HCEC 1CT (cell line): ENCODE measurements at places on chromosomes 12 and 14.
A peak's percentile ranks its signal among the peaks of the same experiment; 100 is the strongest.

- no peak for DNase-seq
Observed at GRCh38 chr12:114623737-114624136, 60.2 kb downstream of the TBX3 start.

GRCh38 chr12:109518820-109519665 lies 41.6 kb downstream of the UBE3B start:
- DNase-seq, result peak; percentile 81

DNA sequence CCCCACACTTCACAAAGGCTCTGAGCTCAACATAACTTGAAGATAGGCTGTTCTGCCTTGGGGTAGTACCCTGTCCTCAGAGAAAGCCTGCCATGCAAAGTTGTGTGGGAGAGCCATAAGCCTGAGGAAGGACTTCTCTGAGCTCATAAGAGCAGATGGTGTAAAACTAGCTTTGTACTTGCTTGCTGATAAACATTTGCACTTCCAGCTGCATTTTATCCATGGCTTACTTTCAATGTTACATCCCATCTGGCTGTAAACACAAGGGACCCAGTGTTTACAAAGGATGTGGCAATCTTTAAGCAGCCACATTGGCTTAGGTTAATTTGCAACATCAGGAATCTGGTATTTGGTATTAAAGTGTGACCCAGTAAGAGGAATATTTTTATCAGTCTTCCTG lies 258.1 kb downstream of the IPO8 start:
- DNase-seq, result peak; percentile 75

DNA sequence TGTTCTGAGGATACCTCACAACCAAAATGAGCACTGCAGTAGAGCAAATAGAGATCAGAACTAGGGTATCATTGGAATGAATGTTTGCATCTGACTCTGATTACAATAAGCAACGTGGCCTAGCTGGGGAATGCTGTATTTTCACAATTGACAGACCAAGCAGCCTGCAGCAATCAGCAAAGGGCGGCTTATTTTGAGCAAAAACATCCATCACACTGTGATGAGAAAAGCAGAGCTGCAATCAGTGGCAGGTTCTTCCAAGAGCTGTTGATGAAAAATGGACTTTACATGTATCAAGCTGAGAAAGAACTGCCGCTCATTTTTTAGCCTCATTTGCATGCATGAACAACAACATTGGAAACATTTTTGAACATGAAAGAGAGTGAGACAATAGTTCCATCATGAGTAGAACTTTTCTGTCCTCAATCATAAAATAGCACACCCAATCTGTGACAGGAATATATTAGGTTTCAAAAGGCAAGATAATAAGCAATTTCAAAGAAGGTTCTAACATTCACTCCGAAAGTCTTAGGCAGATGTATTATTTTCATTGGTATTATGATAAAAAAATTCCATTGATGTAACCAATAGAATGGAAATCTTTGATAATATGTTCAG lies 249.7 kb upstream of the FBXO33 start:
- no peak for DNase-seq

GRCh38 chr12:126114441-126114840 lies 1049.2 kb downstream of the AACS start:
- no peak for DNase-seq

DNA sequence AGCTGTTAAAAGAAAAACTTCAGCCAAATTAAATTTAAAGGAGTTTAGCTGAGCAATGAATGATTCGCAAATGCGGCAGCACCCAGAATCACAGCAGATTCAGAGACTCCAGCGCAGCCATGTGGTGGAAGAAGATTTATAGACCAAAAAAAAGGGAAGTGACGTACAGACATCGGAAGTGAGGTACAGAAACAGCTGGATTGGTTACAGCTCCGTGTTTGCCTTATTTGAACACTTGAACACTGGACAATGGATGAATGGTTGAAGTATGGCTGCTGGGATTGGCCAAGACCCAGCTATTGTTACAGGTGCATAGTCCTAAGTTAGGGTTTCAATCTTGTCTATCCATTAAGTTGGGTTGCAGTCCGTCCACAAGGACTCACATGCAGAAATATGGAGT lies 42.6 kb downstream of the GALNT8 start:
- no peak for DNase-seq

DNA sequence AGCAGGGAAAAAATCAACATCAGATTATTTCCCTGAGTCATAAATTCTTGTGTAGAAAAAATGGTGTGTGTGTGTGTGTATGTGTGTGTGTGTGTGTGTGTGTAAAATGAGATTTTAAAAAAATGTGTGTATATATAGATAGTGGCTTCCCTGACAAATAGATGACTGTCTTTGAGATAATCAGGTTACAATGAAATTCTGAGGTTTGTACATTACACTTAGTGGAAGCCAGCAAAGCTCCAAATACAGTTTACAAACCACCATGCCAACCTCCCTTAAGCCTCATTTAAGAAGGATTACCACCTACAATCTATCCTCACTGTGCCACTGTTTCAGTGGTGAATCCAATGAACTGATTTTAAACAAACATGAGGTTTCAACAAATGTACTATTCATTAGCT lies 93.8 kb downstream of the MED13L start:
- peak; percentile 30 for DNase-seq

DNA sequence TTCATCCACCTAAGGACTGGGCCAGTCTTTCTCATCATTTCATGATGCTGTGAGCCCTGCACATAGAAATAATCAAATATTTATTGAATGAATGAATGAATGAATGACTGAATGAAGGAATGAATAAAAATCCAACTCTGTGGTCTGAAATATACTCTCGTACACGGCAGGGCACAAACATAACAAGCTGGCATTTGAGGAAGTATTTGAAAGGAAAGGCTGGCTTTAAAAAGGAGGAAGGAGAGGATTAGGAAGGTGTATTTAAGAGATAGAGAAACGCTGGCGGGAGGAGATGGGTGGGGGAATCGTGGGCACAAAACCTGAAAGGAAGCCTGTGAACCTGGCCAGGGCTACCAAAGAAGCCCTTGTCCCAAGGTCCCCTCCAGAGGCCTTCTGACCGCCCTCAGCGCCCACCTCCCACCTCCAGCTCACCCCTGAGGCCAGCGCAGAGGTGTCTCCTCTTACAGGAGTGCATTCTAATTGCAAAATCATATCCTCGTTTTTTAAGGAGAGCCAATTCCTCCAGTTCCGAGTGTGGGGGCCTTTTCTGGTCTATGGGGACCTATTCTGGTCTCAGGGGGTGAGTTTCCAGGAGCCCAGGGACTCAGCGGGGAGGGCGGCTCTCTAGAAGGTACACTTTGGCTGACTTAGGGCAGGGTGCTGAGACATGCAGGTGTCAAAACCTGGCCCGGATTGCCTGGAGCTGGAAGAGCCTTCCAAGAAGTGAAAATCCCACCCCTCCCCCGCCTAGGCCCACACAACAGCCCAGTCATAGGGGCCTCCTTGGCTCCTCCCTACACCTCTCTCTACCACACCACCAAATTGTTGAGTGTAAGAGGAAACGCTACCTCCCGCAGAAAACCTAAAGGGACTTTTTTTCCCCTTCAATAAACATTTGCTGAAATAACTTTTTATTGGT lies 8.7 kb upstream of the JDP2 start:
- DNase-seq, result no peak

DNA sequence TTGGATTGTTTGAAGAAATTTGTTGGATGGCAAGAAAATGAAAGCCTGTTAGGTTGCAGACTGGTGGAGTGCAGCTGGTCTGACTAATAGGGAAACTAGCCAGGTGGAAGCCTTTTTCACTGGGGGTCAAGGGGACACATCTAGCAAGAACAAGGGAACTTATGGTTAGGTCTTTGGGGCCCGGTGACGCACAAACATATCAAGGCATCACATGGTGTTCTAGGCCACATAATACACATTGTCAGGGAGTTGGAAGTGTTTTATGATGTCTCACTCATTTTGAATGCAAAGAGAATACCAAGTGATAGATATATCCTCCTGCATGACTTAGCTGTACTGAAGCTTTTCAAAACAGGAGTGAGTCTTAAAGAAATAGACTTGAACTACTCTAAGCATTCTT lies 351.2 kb downstream of the KCNH5 start:
- peak; percentile 99 for DNase-seq

DNA sequence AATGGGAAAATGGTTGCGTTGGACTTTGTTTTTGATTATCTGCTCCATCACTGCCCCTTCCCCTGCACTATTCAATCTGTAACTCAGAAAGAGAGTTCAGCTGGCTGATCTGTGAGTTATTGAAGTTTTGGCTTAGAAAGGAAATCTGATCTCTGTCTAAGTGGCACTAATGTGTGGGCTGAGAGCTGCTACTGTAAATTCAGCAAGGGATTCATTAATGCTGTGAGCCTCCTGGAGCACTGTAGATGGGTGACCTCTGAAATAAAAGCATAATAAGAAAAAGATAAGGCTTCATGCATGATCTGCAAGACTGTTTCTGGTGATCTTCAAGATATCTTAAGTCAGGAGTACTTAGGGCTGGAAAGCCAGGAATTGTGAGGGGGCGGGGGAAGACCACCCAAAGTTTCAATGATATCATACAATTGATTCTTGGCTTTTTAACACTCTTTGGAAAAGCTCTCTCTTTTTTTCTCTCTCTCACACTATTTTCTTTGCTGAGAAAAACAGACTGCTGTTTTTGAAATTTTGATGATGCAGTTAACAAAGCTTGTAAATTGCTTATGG lies 101.1 kb downstream of the C12orf75 start:
- DNase-seq, result no peak

GRCh38 chr14:38567703-38568102 lies 311.8 kb upstream of the CLEC14A start:
- DNase-seq, result no peak

DNA sequence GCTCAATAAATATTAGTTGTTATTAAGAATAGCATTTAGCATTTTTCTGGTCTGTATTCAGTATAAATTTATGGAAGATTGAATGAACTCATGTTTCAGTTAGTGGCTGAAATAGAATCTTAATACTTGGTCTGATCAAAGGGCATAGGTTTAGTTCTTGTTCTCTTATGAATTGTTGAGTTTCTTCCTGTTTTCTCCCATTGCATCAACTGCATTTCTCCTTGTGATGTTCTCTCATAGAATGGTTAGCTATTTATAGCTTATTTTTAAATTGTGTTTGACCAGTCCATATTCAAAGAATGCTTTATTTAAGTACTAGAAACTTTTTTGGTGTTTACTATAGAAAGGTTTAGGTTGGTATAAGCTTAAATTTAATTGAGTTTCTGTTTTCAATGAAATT lies 29.8 kb downstream of the APAF1 start:
- no peak for DNase-seq

- DNase-seq, result no peak
Observed at GRCh38 chr14:41457393-41457792, 149.3 kb upstream of the LRFN5 start.

DNA sequence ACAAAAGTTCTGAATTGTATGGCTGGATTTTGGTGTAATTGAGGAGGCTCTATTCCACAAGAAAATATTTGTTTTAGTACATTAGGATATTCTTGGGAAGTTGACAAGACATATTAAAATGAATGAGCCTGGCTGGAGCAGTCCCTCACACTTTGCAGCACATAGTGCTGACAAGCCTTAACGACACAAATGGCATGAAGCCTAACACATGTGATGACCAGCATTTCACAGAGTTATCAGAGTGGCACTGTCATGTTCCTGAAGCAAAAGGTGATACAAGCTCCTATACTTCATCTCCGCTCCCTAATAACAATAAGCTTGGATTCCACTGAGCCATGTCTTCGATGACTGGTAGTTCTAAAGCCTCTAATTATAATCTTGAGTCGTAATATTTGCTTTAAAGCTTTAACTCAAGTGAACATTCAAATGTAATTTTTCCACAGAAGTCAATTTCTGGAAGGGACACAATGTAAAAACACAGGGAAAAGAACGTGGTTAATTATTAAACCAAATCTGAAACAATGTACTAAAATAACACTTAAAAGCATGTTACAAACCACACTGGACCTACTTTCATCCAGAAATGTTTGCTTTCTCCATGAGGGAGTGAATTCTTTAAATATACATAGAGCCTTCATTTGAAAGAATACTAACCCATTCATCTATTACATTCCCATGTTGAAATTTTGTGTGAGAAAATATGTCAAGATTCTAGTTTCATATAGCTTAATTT lies 49.6 kb downstream of the GRIP1 start:
- no peak for DNase-seq

- no peak for DNase-seq
Observed at GRCh38 chr14:58258156-58258555, 13.5 kb downstream of the PSMA3 start.

- no peak for DNase-seq
Observed at GRCh38 chr12:47321436-47321835, 241.7 kb upstream of the AMIGO2 start.

DNA sequence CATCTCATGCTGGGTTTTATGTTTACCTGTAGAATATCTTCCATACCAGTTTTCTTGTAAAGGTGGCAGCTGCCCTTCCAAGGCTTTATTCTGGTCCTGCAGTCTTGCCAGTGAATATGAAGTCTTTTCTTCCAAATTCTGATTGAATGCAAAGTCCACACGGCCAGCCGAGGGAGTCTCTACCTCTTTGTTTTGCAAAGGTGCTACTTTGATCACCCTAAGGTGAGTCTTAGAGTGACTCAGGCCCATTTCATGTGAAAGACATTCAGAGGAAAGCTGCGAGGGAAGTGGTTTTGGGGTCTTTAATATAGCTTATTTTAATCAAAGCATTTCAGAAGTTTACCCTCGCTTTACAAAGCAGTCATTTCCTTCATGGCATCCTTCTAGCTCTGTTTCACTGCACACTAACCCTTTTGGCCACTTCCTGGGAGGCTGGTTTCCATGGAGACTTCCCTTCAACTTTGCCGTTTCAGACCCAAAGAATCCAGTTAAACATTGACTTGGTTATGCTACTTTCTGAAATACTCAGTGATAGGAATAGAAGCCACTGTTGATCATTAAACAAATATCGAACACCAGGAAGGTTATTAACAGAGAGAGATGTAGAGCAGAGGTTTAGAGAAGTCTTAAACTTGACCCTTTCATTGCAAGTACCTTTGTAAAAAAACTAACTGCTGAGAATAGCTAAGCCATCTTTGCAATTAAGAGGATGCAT lies at the start of gene CCDC198:
CCDC198 (minus strand) TSS at position 391 of the 715 bp plus-strand sequence; CDS start at position 249, 142 bp downstream.
- DNase-seq, result peak; percentile 28

DNA sequence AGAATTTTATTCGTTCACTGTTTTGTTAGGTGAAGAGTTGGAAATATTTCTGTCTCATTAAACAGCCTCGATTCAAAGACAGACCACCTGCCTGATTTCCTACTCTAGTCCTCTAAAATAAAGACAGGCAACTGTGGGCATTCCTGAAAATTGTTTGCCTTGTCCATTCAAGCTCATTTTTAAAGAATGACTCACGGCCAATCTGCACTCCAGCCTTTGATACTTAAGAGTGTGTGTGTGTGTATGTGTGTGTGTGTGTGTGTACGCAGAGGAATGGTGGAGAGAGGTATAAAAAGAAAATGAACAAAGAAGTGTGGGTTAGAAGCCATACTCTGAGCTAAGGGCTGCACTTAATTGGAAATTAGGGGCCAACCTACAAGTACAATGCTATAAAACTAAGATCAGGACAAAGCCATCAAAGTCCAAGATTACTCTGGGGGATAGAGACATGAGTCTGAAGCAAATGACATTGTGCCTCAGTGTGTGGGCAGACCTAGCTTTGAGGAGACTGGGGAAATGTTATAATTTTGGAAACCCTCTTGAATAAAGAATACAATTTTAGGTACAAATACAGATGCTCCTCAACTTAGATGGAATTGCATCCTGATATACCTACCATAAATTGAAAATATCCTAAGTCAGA lies 45.6 kb upstream of the SOCS2 start:
- DNase-seq, result peak; percentile 93
